Activated T-helper 17 cell treated with anti-CD3 and anti-CD28 coated beads, Interleukin-2, amount 50 U/mL, for 72 hours (primary cell): ENCODE measurements at places on chromosomes 11 and 22.

GRCh38 chr11:103862094-103862801 is 174.2 kb upstream of the DDI1 start:
- ATAC-seq, result no peak

GRCh38 chr11:102226702-102227490 is 90.4 kb upstream of the BIRC3 start:
- no peak for ATAC-seq

- ATAC-seq, result no peak
Observed at GRCh38 chr22:44764974-44765373, 12.6 kb downstream of the ARHGAP8 start.

GRCh38 chr11:72072348-72072747 is 8.0 kb downstream of the NUMA1 start:
- ATAC-seq, result peak; percentile 9

DNA sequence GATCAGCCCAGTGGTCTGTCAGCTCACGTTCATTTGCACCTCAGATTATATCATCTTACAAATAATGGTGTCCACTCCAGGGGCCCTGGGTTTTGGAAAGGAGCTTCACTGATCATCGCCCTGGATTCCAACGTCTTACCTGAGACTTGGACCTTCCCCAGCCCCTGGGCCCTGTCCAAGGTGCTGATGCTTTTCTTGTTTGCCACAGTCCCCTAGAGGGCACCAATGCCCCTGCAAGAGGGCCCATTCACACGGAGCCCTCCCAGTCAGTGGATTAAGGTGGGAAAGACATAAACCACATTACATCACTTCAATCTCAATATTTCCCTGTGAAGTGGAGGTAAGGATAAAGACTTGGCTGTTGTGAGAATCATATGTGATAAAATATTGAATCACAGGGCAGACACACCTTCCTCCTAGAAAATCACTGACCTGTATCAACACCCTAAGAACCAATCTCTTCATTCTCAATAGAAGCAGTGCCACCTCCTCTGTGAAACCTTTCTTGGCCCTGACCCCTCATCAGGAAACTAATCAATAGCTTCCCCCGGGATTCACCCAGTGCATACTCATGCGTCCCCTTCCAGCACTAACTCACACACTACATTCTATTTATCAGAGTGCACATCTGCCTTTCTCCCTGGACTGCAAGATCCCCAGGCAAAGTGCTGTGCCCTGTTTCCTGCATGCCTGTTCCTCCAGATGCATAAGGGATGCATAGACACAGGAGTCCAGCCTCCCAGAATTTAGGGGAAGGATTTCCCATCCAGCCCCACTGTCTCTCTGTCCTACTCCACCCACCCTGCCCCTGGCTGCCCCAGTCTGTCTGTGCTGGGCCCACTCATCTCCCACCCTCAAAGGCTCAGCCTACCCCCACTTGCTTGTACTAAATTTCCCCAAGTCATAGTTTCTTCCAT is 167.0 kb downstream of the BUD13 start:
- ATAC-seq, result no peak

- no peak for ATAC-seq
Observed at GRCh38 chr11:69540118-69541000, 58.9 kb downstream of the LINC01488 start.

DNA sequence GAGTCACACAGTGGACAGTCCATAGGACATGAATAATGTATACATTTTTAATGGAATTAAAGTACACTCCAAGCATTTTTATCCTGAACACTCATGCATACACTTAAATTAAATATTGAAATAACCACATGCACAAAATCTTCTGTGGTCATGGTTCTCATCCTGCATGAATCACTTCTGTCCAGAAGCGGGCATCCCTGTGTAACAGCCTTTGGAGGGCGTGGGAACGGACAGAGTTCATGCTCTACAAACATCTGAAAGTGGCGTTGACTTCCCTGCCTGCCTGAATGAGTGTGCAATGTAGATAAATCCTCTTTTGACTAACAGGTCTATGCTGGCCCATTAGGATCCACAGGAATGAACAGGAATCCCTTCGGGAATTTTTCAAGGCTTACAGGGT is 780.2 kb downstream of the BRD1 start:
- no peak for ATAC-seq

DNA sequence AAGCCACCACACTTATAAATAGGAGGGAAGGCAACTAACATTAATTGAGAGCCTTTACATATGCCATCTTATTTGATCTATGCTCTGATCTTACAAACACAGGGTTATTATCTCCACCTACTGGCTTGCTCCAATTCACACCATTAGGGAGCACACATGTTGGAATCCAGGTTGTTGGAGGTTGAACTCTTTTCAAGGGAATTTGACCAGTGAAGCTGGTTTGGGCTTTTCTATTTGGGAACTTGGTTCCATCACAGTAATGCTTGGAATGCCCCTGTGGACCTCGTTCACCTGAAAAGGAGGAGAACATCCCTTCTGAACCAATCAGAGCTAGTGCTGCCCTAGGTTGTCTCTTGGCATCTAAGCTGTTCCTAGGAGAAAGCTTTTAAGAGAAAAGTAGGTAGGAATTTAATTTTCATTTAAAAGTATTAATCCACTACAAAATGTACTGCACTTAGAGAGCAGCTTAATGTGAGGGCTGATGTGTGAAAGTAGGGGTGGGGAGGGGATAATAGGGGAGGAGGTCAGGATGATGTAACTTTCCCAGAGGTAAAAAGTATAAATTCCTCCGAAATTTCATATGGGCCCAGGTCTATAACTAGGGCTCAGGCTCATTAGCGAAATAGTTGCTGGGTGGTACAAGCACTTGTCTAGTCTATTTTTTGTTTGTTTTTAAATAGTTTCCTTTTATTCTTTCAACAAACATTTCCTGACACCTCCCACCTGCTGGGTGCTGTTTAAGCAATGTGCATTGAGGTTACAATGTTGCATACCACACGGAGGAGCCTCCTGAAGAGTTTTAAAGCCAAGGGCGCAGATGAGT is 7.6 kb upstream of the MICAL2 start:
- ATAC-seq, result no peak

DNA sequence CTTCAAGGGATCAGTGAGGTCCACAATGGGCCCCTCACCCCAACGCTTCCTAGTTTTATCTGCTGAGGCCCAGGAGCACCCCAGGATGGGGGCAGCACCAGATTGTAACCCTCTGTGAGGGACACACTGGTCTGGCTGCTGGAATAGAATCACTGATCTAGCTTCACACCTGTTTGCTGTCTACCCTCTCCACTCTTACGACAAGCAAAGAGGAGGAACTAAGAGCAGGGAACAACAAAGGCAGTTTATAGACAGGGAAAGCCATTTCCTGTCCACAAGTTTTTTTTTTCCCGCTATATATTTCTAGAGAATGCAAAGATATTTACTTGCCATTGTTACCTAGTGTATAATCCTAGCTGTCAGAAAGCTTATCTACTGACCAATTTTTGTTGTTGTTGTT is 61.0 kb upstream of the CRTAM start:
- ATAC-seq, result no peak

DNA sequence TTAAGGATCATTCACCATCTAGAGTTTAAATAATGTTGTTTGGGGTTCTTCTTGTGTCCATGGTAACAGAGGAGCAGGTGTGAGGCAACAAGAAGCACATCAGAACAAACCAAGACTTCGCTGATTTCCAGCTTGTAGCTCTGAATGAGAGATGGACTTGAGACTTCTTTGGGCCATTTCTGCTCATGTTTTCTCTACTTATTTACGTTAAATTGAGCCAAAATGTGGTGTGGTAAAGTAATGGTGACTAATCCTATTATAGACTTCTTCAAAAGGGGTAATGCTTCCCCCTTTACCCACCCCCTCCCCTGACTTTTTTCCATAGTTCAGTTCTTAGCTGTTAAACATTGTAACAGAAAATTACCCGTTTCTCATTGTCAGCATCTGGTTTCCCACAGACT is 65.2 kb downstream of the CSTPP1 start:
- no peak for ATAC-seq

DNA sequence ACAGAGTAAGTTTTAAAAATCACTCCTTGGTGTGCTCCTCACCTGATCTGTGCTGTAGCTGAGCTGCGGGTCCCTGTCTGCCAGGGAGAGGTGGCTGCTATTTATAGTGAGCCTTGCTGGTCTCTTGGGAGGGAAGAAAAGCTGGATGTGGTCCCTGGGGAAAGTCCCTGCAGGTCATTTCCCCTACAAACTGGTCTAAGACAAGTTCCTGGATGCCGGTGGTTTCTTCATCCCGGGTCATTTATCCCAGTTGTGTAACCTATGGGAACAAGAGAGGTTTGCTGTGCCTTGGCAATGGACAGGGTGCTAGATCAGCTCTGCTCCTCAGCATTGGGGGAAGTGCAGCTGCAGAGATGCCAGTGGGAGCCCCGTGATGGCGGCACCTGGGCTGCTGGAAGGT is at the start of gene SAA2:
TSS of gene SAA2 (minus strand) at position 108 of the 400 bp plus-strand sequence. CDS start 657 bp downstream, outside the sequence.
- ATAC-seq, result no peak

DNA sequence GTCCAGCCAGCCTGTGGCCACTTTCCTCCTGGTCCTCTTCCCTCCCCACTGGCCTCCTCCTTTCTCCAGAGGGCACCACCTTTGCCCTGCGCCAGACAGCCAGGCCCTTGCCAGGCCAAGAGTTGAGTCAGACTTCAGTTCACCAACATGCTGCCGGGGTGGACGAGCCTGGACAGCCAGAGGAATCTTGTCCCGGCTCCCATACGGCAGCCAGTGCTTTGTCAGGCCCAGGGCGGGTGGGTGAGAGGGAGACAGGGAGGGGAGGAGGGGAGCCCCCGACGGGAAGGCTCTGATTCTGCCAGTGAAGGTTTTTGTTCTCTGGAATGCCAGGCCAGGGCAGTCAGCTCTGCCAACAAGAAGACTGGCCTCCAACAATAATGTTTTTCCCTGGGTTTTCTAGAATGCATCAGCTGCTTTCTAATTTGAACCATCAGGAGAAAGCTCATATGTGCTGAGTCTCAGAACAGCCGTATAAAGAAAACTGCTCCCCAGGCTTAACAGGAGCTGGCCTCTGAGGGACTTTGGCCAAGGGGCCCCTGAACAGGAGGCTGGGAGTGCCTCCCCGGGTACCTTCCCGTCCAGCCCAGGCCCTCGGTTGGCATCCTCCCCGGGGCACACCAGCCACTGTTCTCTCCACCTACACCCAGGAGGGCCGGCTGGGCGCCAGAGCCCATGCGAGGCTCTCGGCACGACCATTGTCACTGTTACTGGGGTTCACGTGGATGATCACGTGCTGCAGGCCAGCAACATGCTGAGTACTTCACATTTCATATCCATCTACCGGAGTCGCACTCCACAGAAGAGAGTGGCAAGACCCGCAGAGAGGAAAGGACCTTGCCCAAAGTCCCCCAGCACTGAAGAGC is 28.6 kb downstream of the LIF start:
- no peak for ATAC-seq
